ENCODE measurements at places on chromosomes 13 and 19.

DNA sequence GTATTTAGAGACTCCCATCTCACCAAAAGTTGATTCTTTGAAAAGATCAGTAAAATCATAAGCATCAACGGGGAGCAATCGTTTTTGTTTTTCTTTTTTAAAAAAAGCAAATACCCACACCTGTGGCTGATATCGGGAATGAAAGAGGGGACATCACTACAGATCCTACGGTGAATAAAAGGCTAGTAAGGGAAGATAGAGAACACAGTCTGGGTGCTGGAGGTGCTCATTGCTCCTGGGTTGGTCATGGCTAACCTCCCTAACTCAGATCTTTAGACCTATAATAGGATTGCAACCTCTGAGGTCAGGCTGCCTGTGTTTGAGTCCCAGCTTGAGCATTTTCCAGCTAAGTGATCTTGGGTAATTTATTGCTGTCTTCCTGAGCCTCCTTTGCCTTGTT, 1.1 kb downstream of the EHD2 start:
- DNase-seq, result no peak

- DNase-seq, result no peak
Measured at GRCh38 chr13:30398601-30399072, 23.7 kb upstream of the UBE2L5 start.

GRCh38 chr19:3420244-3420755, 53.9 kb downstream of the NFIC start:
- DNase-seq, result no peak

- DNase-seq, result no peak
Measured at GRCh38 chr13:97423300-97424045, 10.5 kb upstream of the RAP2A start.

DNA sequence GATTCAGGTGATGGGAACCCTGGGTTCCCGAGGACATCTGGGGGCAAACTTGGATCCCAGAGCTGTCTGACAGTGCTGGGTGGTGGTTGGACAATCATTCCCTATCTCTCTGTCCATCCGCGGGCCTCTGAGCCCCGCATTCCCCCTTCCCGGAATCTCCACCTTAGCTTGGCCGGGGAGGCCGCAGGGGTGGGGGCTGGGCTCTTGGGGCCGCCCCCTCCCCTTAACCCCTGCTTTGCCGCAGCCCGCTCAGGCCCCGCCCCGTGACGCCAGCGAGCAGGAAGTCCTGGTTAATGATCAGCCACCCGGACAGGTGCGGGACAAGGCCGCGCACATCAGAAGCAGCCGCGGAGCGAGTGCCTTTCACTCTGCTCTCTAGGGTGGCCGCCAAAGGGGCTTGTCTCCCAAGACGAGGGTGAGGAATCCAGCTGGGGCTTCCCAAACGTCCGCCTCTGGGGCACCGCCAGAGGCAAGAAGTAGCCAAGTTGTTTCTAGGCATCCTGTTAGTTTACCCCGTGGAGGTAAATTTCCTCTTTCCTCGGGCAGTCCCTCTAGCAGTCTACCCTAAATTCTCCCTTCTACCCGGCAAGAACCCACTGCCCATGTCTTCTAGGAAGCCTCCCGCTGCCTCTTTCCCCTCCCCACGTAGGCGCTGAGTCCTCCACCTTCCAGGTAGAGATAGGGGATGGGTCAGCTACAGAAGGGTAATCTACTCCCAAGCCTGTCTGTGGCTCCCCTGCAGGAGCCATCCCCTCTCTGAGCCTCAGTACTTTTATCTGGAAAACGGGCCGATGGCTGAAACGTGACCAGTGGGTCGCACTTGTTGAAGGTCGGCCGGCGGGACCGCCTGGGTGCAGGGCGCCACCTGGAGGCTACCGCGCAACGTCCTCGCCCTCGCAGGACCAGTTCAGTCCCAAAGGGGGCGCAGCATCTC, 3.0 kb downstream of the IRF2BP1 start:
- peak; percentile 99 for DNase-seq

GRCh38 chr19:10230173-10230860, 814 bp downstream of the S1PR2 start:
- DNase-seq, result peak; percentile 51

- DNase-seq, result no peak
Measured at GRCh38 chr13:107834717-107835116, 380.6 kb downstream of the LIG4 start.

- no peak for DNase-seq
Measured at GRCh38 chr13:38213314-38213713, 136.3 kb upstream of the UFM1 start.

- DNase-seq, result peak; percentile 83
Measured at GRCh38 chr13:76512721-76513145, 373.5 kb downstream of the KCTD12 start.

GRCh38 chr13:23147827-23148226, 33.0 kb upstream of the SGCG start:
- DNase-seq, result no peak

- DNase-seq, result no peak
Measured at GRCh38 chr13:90187478-90188350, 1159.8 kb upstream of the MIR17HG start.

- DNase-seq, result peak; percentile 34
Measured at GRCh38 chr19:2567580-2567979, 91.7 kb downstream of the GADD45B start.

DNA sequence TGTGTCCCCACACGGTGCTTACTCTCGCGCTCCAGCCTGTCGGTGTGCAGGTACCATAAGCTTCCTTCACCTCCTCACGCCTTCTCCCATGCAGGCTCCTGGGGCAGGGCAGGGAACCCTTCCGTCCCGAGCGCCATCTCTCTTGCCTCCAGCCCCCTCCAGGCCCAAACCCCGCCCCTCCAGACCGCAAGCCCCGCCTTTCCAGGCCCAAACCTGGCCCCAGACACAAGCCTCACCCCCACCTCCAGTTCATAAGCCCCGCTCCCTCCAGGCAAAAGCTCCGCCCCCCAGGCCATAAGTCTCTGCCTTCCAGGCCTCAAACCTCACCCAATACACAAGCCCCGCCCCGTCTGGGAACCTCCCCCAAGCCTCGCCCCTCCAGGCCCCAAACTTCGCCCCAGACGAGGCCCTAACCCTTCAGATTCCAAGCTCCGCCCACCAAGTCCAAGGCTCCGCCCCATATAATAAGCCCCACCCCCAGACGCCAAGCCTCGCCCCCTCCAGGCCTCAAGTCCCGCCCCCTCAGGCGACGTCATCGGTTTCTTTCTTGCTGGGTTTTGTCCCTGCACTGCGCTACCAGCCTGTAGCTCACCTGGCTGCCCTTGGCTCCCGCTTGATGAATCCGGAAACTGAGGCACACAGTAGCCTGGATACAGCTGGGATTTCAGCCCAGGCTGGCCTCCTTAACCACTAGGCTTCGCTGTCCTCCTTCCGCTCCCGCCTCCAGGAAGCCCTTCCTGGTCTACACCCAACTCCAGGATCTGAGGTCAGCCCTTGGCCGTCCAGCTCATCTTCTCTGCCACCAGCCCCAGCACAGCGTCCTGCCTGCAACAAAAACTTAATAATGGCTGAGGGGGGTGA, 16.1 kb downstream of the MKNK2 start:
- DNase-seq, result peak; percentile 58

- peak; percentile 66 for DNase-seq
Measured at GRCh38 chr19:20367811-20368294, 197.7 kb downstream of the ZNF737 start.

DNA sequence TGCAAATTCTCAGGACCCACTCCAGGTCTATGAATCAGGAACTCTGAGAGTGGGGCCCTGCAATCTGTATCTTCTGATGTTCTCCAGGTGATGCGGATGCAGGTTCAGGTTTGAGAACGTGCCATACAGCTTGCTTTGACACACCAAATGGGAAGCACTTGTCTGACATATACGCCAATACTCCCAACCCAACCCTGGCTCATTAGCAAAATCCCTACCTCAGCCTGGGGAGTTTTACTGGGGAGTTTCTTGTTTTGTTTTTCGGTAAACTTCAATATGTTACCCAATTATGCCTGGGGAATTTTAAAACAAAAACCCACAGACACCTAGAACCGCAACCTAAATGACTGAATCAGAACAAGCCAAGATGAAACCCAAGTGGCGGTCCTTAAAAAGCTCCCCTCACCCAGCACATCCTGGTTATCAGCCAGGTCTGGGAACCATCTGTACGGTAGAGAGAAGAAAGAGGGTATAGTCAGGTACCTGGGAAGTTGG, 41.2 kb downstream of the ABCC4 start:
- DNase-seq, result no peak

DNA sequence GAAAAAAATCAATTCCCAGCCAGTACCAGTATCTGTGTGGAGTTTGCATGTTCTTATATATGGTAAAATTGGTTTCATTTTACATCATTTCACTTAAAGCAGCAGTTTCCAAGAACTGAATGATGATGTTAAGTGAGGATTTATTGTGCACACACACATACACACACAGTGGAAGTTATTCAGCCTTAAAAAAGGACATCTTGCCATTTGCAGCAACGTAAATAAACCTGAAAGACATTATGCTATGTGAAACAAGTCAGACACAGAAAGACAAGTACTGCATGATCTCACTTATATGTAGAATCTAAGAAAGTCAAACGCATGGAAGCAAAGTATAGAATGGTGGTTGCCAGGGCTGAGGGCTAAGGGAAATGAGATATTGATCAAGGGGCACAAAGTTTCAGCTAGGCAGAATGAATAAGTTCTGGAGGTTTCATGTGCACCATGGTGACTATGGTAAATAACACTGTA, 5.3 kb downstream of the SIGLECL1 start:
- no peak for DNase-seq

DNA sequence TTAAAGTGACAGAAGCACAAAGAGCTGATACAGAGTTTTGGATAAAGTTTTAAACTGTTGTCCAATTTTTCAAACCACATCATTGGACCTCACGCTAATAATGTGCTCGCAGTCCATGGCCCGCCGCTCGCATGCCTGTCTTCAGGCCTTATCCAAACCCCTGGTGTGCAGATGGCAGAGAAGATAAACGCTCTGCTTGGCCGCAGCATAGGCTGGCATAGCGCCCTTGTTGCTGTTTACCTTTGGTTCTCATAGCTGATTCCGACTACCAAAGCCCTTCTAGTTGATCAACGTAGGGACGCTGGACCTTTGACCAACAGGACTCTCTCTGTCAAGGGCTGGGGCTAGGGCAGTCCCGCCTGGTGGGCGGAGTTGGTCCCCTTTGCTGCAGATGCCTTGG, 23.5 kb upstream of the QTRT1 start:
- no peak for DNase-seq

GRCh38 chr13:99226513-99226912, 25.9 kb downstream of the UBAC2 start:
- DNase-seq, result no peak

- no peak for DNase-seq
Measured at GRCh38 chr13:94322925-94323763, 156.3 kb downstream of the DCT start.

- DNase-seq, result no peak
Measured at GRCh38 chr13:40230833-40231266, 435.6 kb downstream of the FOXO1 start.
